ENCODE measurements at places on chromosomes 1 and 21. TPM values are rescaled to one million over a fixed set of nuclear protein-coding genes. Genes with fewer than 3 reads are reported as not detected.

The C1QB gene
- total RNA-seq, result not detected

GRCh38 chr1:3320246-3321152 lies 134.0 kb upstream of the ARHGEF16 start:
- peaks cover 24% of the 10 kb centered on the region for H3K4me1 ChIP-seq
- no peak overlapping the region for H3K4me3 ChIP-seq
- peak; percentile 58 for DNase-seq
- H3K27me3 ChIP-seq, result peaks cover 3% of the 10 kb centered on the region
- H3K27ac ChIP-seq, result no peak overlapping the region

The ATP1A2 gene
- 3.5 TPM for total RNA-seq

DNA sequence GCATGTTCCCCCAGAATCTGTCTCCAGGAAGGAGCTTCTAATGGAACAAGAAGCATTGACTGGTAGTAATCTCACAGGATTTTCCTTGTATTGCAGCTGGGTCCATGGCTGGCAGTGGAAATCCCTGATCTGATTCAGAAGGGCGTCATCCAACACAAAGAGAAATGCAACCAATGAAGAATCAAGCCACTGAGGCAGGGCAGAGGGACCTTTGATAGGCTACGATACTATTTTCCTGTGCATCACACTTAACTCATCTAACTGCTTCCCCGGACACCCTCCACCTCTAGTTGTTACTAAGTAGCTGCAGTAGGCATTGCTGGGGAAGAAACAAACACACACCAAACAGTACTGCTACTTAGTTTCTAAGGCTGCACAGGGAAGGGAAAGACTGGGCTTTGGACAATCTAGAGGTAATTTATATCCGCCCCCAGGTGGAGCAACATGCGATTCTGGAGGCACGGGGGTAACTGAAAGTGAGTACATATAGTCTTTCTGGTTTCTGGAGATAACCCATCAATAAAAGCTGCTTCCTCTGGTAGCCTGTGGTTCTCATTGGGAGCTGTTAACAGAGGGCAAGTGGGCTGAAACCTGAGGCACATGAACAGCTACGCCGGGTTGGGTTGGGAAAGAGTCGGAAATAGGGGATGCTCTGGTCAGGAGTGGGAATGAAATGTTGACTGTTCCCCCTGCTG lies 837 bp upstream of the USP21 start:
- no peaks in the 10 kb centered on the region for H3K27me3 ChIP-seq
- H3K4me3 ChIP-seq, result peak overlapping the region; percentile 89
- peak overlapping the region; percentile 83 for H3K27ac ChIP-seq
- H3K4me1 ChIP-seq, result peaks cover 15% of the 10 kb centered on the region

The GSTM5 gene
- not detected for total RNA-seq

DNA sequence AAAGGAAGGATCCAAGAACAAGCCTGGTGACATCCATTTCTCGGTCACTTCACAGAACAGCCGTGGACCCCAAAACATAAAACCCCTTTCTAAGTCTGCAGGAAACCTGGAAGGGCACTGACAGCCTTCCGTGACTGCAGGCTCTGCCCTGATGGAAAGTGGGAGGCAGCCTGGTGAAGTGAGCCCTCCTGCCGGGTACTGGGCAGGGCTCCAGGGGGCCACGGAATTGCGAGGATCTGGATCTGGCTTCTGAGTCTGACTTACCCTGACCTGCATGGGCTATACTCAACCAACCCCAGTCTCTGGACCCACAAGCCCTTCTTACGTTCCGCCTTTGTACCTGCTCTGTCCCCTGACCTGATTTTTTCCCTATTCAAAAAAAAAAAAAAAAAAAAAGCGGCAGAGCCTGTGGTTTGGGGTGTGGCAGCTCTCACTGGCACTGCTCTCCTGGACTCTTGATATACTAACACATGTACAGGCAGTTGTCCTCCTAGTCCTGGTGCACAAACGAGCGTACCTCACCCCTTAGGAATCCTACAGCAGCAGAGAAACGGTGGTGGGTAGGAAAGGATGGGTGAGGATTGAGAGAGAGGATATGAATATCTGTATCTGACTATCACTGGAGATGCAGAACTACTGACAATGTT lies 82.9 kb downstream of the BEND5 start:
- peaks cover 4% of the 10 kb centered on the region for H3K27me3 ChIP-seq
- no peak overlapping the region for H3K27ac ChIP-seq
- no peak for DNase-seq
- no peak overlapping the region for H3K4me3 ChIP-seq
